Right lung (tissue), 10 donors: ENCODE measurements at places on chromosomes 3 and 15. TPM values are rescaled to one million over a fixed set of nuclear protein-coding genes. Genes with fewer than 3 reads are reported as not detected.

- DNase-seq: no peak
Observed at GRCh38 chr3:136396916-136397315, 146.8 kb downstream of the PCCB start.

- no peak for DNase-seq
Observed at GRCh38 chr15:80441041-80441440, 36.9 kb downstream of the ARNT2 start.

DNA sequence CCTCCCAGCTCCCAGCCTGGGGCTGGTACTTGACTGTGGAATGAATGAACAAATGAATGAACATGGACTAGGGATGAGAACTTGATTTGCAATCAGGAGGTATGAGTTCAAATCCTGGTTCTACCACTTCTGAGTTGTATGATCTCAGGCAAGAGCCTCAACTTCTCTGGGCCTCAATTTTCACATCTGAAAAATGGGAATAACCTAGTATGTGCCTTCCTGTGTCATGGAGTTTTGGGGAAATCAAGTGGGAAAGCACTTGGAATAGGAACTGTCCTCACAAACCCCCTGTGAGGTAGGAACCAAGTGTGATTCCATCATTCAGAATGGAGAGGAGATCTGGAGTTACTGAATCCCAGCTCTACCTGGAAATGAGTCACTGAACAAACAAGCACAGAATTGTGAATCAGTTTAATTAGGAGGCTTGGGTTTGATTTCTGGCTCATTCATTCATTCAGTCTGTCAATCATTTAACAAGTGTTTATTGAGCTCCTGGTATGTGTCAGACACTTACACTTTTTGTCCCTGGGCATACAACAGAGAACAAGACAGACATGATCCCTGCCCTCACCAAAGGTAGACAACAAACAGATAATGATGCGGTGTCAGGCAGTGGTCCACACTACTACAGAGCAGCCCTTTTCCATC, 29.7 kb downstream of the DNASE1L3 start:
- no peak for DNase-seq

DNA sequence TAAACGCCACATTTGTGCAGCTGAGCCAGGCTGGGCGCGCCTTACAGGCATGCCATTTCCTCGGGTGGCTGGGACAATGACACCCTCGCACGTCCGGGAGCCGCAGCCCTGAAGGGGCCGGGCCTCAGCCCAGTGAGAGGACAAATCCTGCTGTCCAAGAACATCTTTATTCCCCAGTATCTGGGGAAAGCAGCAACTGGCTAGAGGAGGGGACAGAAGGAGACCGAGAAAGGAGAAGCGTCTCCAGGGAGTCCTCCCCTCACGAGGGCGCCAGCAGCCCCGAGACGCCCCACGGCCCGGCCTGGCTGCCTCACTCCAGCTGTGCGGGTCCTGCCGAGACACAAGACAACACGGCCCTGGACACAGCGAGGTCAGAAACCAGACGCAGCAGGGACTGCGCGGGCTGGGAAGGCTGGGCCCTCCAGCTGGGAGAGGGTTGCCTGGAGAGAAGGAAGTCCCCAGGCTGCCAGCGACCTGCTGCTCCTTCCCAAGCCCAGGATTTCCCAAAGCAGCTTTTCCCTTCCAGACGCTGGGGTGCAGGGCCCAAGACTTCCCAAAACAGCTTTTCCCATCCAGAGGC, 130.2 kb downstream of the CHSY1 start:
- DNase-seq: peak; percentile 74

Gene KCTD6
- 16.6 TPM for polyA plus RNA-seq
